ENCODE measurements at places on chromosomes 11 and 22.

- no peak for DNase-seq
These were observed 1.9 kb upstream of the ANO5 start for GRCh38 chr11:22190827-22191463.

DNA sequence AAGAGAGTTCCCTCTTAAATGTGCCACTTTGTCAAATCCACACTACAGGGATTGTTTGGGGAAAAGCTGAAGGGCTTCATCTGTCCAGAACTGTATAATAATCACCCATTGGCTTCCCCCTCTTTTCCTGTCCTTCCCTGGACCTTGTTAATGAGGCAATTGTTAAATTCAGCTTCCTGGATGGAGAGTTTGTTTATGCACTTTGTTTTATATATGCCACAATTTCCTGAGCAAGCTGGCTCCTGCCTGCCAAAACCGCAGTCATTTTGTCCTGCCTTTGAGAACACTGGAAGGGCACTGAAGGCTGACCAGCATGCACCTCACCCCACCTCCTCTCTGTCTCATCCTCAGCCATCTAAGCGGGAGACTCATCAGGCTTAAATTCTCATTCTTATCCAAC is 86.2 kb downstream of the MSANTD4 start:
- no peak for DNase-seq

- DNase-seq: no peak
These were observed 206.2 kb upstream of the LRRC4C start for GRCh38 chr11:41665441-41666360.

- DNase-seq: no peak
These were observed 49.9 kb downstream of the MAML2 start for GRCh38 chr11:96293109-96293508.

- no peak for DNase-seq
These were observed 283.8 kb downstream of the CADM1 start for GRCh38 chr11:115220423-115220822.

GRCh38 chr11:66194391-66194790 is 74.0 kb upstream of the RAB1B start:
- DNase-seq: no peak

DNA sequence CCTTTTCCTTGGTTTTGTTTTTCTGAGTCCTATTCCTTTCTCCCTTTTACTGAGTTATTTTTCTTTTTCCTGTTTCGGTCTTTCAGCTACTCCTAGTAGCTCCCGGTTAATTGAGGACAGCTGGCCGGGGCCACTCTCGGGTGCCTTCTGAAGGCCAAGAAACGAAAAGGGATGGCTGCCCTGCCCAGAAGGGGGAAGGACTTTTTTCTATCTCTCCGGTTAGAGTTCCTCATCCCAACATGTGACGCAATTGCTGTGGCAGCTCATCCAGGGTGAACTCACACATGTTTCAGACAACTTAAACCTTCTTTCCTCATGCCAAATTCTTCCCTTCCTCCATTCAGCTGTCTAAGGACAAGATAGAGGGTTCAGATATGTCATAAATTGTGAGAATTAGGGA is 83.6 kb downstream of the PIWIL4 start:
- DNase-seq: no peak

DNA sequence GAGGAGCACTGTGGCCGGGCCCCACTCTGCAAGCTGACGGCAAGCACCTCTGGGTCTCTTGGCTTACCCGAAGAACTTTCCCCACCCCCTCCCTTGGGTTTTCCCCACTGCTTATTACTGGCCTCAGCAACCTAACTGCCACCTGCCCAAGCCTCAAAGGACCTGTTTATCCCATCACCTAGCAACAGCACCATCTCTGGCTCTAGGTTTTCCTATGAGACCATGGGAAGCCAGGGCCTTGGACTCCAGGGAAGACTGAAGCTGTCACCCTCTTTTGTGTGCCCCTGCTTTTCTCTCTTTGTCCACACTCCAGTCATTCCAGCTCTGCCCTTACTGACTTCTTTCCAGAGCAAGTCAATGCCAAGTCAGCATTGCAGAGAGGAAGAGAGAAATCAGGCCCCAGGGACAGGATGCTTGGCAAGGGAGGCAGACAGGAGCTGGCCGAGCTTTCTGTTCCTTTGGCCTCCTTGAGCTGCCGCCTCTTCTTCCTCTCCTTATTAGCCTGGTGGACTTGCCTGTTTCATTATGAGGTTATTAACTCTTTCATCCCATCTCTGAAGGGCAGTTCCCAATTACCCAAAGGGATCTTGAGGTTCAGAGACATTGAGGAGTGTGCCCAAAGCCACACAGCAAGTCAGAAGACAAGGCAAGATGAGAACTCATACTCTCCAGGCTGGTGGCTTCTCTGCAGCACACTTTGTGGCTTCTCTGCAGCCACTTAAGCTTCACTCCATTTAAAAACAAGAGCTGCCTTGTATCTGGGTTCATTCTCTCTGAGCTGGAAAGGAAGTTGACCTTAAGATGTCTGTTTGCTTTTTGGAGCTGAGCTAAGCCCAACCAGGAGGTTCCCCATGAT is at the start of gene SMIM35:
Gene SMIM35, minus strand, starts transcription at position 51 of the 856 bp plus-strand sequence. CDS start 206 bp downstream, outside the sequence.
- DNase-seq: peak; percentile 76

- no peak for DNase-seq
These were observed 51.8 kb upstream of the SC5D start for GRCh38 chr11:121240650-121241303.

DNA sequence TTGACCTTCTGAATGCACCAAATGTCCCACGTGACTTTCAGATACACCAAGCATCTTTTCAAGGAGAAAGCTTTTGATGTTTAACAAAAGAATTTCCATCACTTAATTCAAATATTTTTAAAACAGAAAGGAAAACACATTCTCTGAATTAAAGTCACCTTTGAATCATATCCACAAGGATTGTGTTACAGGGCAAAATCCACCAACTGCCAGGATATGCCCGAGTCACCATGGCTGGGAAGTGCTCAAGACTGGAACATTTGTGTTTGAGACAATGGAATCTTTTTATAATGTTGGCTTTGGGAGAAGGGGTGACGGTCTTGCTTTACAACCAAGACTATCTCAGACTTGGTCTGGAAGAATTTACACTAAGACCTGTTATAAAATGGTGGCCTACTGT is 40.8 kb downstream of the BID start:
- DNase-seq: no peak

GRCh38 chr11:71420455-71421241 is 27.5 kb downstream of the DHCR7 start:
- peak; percentile 45 for DNase-seq

DNA sequence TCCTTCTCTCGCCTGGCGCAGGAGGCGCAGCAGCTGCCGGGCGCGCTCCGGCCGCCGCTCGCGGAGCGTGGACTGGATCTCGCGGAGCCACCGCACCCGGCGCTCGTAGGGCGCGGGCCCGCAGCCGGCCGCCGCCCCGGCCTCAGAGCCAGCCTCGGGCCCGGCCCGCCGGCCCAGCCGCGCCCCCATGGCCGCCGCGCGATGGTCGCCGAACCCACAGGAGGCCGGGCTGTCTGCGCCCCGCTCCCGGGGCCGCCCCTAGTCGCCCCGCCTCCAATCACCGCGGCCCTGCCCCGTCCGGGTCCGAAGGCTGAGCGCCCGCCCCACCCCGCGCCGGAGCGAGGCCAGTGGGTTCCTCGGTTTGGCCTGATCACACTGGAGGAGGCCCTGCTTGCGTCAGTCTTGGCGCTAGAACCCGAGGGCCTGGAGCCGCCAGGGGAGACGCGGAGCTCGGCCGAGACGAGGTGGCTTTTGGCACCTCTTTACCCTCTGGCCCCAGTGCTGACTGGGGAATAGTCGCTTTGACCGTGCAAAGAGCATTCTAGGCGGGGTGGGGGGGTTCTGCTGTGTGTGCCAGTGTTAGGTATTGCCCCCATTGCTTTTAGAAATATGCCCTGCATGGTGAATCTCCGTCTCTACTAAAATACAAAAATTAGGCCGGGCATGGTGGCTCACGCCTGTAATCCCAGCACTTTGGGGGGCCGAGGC is at the start of gene LRRC75B:
Gene LRRC75B, minus strand, starts transcription at position 223 of the 708 bp plus-strand sequence. Its CDS starts 34 bp downstream, at position 189.
- DNase-seq: no peak

DNA sequence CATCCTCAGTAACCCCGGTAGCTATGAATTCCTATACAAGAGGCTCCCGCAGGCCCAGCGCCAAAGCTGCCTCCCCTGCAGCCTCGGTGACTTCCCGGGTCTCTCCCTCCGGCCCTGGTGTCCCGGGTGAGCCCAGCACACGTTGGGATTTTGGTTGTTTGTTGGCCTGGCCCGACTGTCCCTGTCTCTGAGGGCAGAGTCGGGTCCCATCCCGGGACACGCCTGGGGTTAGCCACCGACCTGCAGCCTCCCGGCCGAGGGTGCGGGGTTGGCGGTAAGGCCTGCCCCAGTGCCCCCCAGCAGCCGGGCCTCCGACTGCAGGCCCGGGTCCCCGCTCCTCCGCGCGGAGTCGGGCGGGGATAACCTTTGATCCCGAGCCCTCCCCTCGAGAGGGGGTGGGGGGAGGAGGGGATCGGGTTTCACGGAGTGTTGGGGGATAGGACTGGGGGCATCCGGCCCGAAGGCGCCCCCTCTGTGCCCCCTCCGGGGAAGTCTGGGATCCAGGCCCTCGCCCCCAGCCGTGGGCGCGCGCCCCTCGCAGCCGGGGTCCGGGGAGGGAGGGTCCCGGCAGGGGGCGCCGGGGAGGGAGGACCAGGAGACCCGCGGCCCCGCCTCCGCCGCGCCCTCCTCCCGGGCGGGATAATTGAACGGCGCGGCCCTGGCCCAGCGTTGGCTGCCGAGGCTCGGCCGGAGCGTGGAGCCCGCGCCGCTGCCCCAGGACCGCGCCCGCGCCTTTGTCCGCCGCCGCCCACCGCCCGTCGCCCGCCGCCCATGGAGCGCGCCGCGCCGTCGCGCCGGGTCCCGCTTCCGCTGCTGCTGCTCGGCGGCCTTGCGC is at the start of gene FBLN1:
Gene FBLN1, plus strand, starts transcription at position 669 of the 835 bp plus-strand sequence. Its CDS starts 103 bp downstream, at position 772.
- no peak for DNase-seq

- no peak for DNase-seq
These were observed 182.5 kb downstream of the TTC28 start for GRCh38 chr22:28497188-28497587.

GRCh38 chr11:92329646-92330045 is 105.0 kb downstream of the FAT3 start:
- DNase-seq: no peak

DNA sequence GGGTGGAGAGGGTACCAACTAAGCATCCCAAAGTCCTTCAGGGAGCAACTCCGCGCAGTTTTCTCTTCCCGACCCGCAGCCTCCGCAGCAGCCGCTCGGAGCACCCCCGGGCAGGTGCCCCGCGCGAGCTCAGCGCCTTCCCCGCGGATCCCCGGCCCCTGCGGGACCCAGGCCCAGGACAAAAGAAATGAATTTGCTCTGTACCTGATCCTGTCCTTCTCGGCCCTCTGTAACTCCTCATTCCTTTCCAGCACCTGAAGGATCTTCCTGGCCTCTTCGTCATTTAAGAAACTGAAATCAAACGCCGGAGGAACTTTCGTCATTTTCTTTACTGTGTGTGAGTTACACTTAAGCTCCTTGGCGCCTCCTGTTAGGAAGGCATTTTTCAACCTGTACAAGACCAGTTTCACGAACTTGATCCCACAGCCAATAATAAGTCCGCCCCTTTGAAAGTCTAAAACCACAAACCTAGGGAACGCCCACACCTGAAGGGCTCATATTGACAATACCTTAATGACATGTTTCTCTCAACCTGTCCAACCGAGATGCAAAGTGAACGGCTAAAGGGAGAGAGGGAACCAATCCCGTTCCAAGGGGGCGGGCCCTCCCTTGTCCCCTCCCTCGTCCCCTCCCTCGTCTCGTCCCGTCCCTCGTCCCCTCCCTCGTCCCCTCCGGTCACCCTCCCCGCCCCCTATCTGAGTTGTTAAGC is at the start of gene EXPH5:
Gene EXPH5, minus strand, starts transcription at position 555 of the 709 bp plus-strand sequence. Its CDS starts 232 bp downstream, at position 323.
- peak; percentile 99 for DNase-seq

GRCh38 chr11:68369756-68370155 is 57.4 kb downstream of the LRP5 start:
- DNase-seq: no peak

- no peak for DNase-seq
These were observed 3.2 kb upstream of the TBX1 start for GRCh38 chr22:19757140-19757984.

GRCh38 chr11:116099541-116099940 is 595.3 kb upstream of the CADM1 start:
- no peak for DNase-seq

DNA sequence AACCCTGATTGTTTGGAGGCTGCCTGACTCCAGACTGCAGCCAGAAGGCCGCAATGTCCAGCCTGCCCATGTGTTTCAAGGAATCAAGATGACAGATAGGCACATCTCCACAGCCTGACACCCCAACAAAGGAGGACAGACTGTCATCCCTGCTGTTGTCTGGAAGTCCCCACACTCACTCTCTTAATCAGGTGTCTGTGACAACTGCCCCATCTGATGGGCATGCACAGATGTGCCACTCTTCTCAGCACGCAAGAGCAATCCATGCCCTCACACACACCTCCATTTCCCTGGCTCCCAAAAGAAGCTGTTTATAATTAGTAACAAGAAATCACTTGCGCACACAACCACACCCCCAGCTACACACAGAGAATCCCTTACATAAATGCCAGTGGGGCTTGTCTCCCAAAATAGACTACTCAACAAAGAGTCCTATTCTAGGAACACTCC is 117.6 kb downstream of the C11orf58 start:
- DNase-seq: no peak
